Activated naive CD8-positive, alpha-beta T cell treated with anti-CD3 and anti-CD28 coated beads for 36 hours (primary cell): ENCODE measurements at places on chromosomes 6 and 20.

DNA sequence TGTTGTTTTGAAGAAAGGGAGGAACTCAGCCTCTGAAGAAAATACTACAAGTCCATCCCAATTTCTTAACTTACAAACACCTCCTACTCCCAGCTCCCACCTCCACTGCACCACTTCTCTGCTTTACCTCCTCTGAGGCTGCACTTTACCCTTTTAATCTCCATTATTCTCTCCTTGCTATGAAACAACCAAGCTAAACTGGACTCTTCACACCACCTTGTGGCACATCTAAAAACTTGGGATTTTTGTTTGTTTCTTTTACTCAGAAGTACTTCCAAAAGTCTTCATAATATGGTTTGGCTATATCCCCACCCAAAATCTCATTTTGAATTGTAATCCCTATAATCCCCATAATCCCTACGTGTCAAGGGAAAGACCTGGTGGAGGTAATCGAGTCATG lies 142.2 kb downstream of the MOXD1 start:
- no peak overlapping the region for H3K4me3 ChIP-seq
- no peak for DNase-seq
- no peak overlapping the region for H3K27ac ChIP-seq
- peaks cover 23% of the 10 kb centered on the region for H3K27me3 ChIP-seq
- no peaks in the 10 kb centered on the region for H3K4me1 ChIP-seq
- H3K36me3 ChIP-seq: no peaks in the 10 kb centered on the region

GRCh38 chr6:136252441-136252840 lies 2.3 kb upstream of the MTFR2 start:
- H3K27ac ChIP-seq: no peak overlapping the region
- H3K36me3 ChIP-seq: peaks cover 32% of the 10 kb centered on the region
- H3K4me1 ChIP-seq: peaks cover 35% of the 10 kb centered on the region
- H3K4me3 ChIP-seq: no peak overlapping the region
- no peak for DNase-seq
- no peaks in the 10 kb centered on the region for H3K27me3 ChIP-seq

- H3K4me3 ChIP-seq: no peak overlapping the region
- no peaks in the 10 kb centered on the region for H3K36me3 ChIP-seq
- H3K4me1 ChIP-seq: no peaks in the 10 kb centered on the region
These were observed 718.7 kb upstream of the ADGRB3 start for GRCh38 chr6:67916399-67916798.

DNA sequence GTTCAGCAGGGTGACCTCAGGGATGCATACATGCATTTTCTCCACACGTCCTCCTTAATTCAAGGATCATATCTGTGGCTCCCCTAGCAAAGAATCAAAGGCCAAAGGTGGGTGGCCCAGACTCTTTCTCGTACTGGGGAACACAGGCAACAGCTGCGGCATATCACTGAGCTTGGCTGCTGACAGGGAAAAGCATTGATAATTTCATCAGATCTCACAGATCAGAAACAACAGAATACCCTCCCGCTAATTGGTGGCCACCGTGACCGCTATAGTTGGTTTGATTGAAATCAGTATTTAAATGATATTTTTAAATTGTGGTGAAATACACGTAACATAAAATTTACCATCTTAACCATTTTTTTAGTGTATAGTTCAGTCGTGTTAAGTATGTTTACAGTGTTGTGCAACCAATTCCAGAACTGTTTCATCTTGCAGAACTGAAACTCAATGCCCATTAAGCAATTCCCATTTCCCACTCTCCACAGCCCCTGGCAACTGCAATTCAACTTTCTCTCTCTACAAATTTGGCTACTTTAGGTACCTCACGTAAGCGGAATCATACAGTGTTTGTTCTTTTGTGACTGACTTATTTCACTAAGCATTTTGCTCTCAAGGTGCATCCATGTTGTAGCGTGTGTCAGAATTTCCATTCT lies 74.7 kb upstream of the TMEM170B start:
- H3K4me3 ChIP-seq: no peak overlapping the region
- peaks cover 2% of the 10 kb centered on the region for H3K36me3 ChIP-seq
- DNase-seq: no peak
- no peak overlapping the region for H3K27ac ChIP-seq

DNA sequence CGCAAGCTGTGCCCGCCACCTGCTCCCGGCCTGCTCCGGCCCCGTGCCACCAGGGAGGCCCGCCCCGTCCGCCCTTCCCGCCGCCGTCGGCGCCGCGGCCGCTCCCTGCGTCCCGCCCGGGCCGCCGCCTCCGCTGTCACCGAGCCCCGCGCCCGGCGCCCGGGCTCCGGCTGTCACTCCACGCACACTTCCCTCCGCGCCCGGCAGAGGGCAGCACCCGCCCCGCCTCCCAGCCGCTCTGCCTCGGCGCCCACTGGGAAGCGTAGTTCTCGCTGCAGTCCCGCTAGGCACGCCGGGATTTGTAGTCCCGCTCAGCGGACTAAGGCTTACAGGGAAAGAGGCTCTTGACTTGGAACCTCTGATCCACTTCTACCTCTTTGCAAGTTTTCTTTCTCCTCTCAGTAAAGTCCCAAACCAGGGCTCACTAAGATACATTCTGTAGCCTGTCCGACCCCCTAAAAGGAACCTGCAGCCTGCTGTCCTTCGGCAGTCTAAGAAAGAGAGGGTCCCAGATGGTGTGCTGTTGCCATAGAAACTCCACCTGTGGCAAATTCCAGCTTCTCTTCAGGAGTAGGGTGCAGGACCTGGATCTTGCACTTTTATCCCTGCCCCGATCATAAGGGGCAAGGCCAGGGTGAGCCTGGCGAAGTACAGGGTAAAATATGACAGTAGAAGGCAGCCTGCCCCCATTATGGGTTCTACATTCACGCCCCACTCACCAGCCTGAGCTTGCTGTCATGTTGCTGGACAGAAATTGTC lies at the start of gene TFEB:
TFEB (minus strand) TSS at position 182 of the 759 bp plus-strand sequence. CDS start 44,395 bp downstream, outside the sequence.
- peaks cover 17% of the 10 kb centered on the region for H3K4me1 ChIP-seq
- H3K4me3 ChIP-seq: peak within 1 kb of the TSS; percentile 73
- peak within 1 kb of the TSS; percentile 68 for H3K27ac ChIP-seq
- H3K36me3 ChIP-seq: no peaks in the 10 kb centered on the region

GRCh38 chr6:132730560-132730959 lies 16.7 kb upstream of the VNN1 start:
- no peak overlapping the region for H3K4me3 ChIP-seq
- H3K4me1 ChIP-seq: peaks cover 6% of the 10 kb centered on the region
- no peaks in the 10 kb centered on the region for H3K27me3 ChIP-seq
- no peak overlapping the region for H3K27ac ChIP-seq

GRCh38 chr6:52992980-52993920 lies 1.8 kb downstream of the GSTA4 start:
- H3K36me3 ChIP-seq: peaks cover 11% of the 10 kb centered on the region
- H3K4me1 ChIP-seq: peaks cover 27% of the 10 kb centered on the region
- H3K4me3 ChIP-seq: no peak overlapping the region

GRCh38 chr20:38833857-38834164 lies 28.3 kb downstream of the PPP1R16B start:
- H3K4me1 ChIP-seq: peaks cover 51% of the 10 kb centered on the region
- H3K27ac ChIP-seq: peak overlapping the region; percentile 70
- peak; percentile 30 for DNase-seq
- peaks cover 52% of the 10 kb centered on the region for H3K36me3 ChIP-seq
- no peaks in the 10 kb centered on the region for H3K27me3 ChIP-seq
- H3K4me3 ChIP-seq: peak overlapping the region; percentile 12

DNA sequence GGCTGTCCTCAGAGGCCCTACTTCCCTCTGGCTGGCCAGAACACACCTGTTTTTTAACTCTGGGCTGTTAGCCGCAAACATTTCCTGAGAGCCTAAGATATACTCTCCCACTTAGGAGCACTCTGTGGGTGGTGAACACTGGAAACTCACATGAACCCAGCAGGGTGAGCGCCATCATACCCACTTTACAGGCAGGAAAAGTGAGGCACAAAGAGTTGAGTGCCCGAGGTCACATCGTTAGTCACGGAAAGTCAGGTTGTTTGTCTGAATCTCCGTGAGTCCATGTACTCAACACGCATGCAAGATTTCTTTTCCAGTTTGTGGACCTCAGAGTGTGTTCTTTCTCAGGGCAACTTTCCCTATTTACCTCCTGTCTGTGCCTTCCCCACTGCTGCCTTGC lies 1.9 kb downstream of the BAK1 start:
- H3K27me3 ChIP-seq: no peaks in the 10 kb centered on the region
- H3K4me3 ChIP-seq: peak overlapping the region; percentile 98
- peak overlapping the region; percentile 95 for H3K27ac ChIP-seq
- H3K36me3 ChIP-seq: peaks cover 13% of the 10 kb centered on the region
- no peak for DNase-seq
- H3K4me1 ChIP-seq: peaks cover 24% of the 10 kb centered on the region
